T47D (cell line): ENCODE measurements at places on chromosomes 2 and 18.

GRCh38 chr2:239143858-239144712 lies 256.7 kb downstream of the HDAC4 start:
- peak; percentile 55 for DNase-seq

DNA sequence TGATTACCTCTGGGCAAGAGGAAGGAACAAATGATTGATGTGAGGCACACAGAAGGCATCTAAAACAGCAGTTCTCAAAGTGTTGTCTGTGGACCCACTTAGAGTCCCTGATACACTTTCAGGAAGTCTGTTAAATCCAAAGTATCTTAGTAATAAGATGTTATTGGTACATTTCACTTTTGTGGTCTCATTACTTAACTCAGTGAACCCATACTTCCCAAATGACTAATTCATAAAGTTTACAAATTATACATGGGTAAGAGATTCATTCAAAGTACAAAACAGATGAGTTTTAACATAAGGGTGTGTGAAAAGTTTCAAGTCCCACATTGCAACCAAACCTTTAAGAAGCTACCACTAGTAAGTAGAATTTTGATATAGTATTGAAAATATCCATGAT lies 440.5 kb downstream of the NUP35 start:
- no peak for DNase-seq

GRCh38 chr2:40431600-40431955 lies 20.3 kb downstream of the SLC8A1 start:
- no peak for DNase-seq

DNA sequence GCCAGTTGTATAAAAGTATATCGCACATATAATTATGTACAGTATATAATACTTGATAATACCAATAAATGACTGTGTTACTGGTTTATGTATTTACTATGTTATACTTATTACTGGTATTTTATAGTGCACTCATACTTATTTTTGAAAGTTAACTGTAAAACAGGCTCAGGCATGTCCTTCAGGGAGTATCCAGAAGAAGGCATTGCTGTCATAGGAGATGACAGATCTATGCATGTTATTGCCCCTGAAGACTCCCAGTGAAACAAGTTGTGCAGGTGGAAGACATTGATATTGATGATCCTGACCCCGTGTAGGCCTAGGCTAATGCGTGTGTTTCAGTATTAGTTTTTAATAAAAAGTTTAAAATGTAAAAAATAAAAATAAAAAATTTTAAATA lies 20.3 kb upstream of the ASXL3 start:
- no peak for DNase-seq

- DNase-seq: no peak
These were observed 54.0 kb downstream of the GATA6 start for GRCh38 chr18:22223254-22223964.

- DNase-seq: no peak
These were observed 29.3 kb downstream of the ANKMY1 start for GRCh38 chr2:240528406-240529040.

- DNase-seq: no peak
These were observed 1.7 kb downstream of the MYO1B start for GRCh38 chr2:191246820-191247380.

GRCh38 chr2:72141881-72142451 lies 5.7 kb downstream of the CYP26B1 start:
- DNase-seq: no peak

DNA sequence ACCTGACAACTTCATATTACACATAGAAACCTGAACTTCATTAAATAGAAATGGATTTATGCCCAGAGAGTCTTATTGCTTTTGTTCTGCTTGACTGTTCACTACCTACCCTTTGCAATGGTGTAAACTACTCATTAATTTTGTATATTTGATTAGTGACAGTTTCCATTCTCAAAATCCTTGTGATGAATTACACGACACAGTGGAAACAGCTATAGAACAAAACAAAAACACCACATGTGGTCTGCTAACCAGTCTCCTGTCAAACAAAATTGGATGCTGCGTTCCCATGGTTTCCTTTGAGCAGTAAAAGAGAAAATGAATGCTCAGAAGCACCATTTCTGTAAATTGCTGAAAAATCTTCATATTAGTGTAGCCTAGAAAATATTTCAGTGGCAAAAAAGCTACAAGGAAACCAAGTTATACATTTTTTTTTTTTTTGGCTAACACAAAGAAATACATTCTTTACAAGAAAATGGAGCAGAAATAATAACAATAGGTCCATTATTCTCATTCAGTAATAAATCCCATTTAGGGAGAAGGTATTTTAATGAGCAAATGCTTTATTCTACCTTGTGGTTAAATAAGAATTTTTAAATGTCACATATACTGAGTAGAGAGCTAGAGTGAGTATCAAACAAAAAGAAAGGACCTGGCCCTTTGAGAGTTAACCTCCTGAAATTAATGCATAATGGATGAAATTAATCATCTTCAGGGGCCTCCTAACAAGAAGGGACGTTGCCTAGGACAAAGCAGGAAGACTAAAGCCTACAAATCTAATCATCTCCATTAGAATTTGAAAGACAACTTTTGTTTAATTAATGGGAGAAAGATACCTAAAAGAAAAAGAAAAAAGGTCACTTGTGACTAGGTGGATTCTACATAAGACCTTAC lies 355.1 kb upstream of the ZC3H15 start:
- DNase-seq: no peak
